ENCODE measurements at places on chromosomes 6 and 20.
A peak's percentile ranks its signal among the peaks of the same experiment; 100 is the strongest.

GRCh38 chr20:53343448-53343847, 250.2 kb downstream of the ZNF217 start:
- no peak for DNase-seq

DNA sequence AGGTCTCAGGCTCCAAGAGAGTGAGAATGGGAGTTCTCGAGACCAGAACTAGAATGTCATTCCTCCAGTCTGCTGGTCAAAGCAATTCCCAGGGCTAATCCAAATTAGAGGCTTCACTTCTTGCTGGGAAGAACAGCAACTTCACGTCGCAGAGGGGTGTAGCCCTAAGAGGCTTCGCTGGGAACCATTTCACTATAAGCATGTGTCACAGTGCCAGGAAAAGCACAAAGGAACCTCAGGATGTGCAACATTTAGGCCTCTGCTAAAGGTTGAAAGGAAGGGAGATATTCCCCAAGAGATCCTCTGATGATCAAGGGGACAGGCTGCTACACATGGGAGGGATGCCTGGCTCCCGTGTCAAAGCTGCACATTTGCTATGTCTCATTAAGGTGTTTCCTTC, 35.9 kb upstream of the NXT1 start:
- DNase-seq = no peak

- DNase-seq = no peak
Measured at GRCh38 chr6:75493400-75494064, at the start of gene FILIP1. FILIP1 (minus strand) TSS chr6:75493800; CDS start chr6:75414972, 78,828 bp downstream.

DNA sequence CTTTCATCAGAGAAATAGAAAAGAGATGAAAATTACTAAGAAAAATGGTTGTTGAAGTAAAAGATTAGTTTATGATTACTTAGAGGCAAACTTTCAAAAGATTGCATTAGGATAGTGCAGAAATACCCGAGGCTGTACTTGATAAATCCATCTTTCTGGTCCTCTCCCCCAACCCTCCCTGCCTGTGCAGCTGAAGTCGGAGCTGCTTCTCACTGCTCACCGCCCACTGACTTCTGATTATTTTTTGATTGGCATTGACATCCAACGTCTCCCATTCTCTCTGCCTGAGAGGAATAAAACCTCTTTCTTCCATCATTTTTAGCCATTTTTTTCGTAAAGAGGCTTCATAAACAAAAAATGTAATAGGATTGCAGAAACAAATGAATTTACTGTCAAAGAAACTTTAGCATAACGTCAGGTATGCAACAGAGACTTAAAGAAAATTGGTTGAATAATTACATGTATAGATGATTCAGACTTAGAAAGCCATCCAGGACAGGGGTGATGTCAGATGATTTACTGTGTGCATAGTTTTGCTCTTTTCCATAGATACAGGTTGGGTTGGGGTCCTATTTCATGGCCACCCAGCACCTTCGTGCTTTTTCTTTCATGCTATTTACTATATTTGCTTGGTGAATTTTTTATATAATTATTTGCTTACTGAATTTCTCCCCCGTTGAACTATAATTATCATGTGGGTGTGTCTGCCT, 53.6 kb upstream of the EDN3 start:
- DNase-seq = no peak

GRCh38 chr6:111776236-111777221, 96.7 kb downstream of the FYN start:
- no peak for DNase-seq

GRCh38 chr20:17684077-17684888, 2.2 kb upstream of the RRBP1 start:
- no peak for DNase-seq

- no peak for DNase-seq
Measured at GRCh38 chr6:8436966-8437365, 1.6 kb upstream of the SLC35B3 start.

GRCh38 chr20:11111191-11111590, 437.4 kb upstream of the JAG1 start:
- DNase-seq = no peak

DNA sequence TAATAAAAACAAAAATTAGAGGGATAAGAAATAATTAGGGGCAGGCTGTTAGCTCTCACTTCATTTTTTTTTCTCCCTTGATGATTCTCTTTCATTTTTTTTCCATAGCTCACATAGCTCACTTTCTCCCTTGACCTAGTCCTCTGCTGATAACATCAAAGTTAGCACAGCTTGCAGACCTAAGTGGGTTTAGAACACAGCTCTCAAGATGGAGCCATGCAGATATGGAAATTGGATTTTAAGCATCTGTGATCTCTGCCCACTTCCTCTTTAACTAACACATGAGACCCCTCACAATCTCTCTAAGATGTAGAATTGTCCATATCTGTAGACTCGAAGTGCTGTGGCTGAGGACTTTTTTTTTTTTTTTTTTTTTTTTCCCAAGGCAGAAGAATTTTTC, 257.1 kb downstream of the SOX4 start:
- no peak for DNase-seq

DNA sequence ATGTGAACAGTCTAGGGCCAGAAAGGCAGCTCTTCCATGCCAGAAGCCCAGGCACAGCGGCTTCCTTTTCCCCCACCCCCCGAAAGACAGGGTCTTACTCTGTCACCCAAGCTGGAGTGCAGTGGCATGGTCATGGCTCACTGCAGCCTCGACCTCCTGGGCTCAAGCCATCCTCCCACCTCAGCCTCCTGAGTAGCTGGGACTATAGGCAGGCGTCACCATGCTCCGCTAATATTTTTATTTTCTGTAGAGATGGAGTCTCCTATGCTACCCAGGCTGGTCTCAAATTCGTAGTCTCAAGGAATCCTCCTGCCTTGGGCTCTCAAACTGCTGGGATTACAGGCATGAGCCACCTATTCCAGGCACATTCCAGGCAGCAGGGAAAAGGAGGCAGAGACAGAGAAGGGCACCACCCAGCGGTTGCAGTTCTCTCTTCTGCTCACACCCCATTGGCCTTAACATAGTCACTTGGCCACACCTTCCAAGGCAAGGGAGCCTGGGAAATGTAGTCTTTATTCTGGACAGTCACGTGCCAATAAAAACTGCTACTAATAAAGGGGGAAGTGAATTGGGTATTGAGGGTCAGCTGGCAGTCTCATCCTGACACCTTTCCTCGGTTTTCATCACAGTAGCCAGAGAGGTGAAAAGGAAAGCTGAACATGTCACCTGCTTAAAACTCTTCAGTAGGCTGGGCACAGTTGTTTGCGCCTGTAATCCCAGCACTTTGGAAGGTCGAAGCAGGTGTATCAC, 205.9 kb downstream of the ZMYND8 start:
- peak; percentile 53 for DNase-seq

DNA sequence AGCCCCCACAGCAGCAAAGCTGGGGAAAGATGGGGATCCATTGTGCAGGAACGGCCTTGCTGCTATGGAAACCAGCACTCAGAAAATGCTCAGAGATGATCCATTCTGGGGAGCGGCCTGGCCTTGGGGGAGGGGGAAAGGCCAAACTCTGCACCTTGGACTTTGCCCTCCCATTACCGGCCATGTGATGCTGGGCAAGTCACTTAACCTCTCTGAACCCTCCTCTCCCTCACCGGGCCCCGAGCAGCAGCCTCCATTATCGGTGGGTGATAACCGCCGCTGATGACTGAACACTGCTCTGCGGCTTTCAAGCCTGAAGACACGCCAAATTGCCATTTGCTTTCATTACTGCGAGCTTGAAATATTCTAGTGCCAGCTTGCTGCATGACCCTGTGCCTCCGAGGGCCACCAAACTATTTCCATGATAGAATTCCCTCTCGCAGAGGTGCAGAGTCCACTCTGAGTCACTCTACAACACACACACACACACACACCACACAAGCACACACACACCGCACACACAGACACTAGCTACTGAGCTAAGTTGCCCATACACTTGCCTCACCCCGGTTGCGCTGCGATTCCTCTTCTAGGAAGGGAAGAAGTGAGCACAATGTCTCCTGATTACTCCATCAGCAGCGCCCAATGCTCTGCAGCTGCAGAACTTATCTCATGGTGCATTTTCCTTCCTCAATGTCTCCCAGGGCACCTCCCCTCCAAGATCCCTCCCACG, 20.6 kb upstream of the SIRPA start:
- DNase-seq = no peak

GRCh38 chr6:126007800-126008199, 21.5 kb downstream of the TRMT11 start:
- DNase-seq = no peak

- DNase-seq = no peak
Measured at GRCh38 chr6:161235776-161236633, 37.9 kb downstream of the AGPAT4 start.

DNA sequence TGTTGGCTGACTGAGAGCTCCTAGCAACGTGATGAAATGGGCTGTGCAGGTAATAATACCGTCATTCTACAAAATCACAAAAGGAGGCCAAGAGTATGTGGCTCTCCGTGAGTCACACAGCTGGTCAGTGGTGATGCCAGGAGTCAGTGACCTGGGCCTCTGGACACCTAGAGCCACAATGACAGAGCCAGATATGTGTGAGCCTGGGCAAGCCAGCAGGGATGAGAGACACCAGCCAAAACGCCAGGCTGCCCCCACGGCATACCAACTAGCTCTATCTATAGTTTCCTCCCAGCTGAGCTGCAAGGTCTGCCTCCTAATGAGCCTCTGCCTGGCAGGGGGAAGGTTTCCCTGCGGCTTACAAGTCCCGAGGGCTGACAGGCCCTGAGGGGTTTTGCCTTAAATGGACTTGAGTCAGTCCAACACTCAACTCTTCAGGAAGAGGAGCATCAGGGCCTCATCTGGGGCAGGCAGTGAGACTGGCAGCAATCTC, 70.0 kb downstream of the CPNE5 start:
- peak; percentile 47 for DNase-seq

GRCh38 chr20:47256668-47257236, 99.7 kb downstream of the ZMYND8 start:
- DNase-seq = no peak

DNA sequence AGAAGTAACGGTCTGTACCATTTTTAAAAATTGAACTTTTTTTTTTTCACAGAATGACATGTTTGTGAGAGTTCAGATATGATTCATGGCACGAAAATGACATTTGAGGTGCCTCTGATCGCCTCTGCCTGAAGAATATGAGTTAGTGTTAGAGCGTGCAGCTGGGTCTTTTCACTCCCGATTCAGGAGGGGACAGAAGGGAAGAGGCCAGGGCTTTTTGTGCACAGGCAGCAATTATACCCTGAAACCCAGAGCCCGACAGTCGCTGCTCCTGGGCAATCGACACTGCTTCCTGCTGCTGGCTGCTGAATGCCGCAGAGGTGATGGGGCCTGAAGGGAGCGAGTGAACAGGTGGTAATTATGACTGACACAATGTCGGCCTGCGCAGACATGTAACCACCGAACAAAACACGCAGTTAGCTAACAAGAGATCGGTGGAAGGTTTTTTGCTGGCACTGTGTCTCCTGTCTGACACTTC, 652.0 kb upstream of the NOX3 start:
- DNase-seq = no peak

DNA sequence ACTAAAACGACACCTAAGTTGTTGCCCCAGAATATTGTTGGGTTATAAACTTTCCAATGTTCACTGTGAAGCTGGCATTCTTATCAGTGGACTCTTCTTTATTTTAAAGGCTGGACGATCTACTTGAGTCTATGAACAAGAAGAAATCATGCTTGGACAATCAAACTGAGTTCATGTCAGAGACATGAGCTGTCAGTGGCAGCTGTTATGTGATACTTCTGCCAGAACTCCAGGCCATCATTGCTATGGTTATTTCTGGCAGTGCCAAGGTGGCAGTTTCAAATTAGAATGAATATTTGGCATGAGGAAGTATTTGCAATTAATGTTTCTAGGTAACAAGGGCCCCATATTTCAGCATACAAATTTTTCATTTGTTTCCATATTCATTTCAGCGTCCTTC, 417.3 kb downstream of the LMBRD1 start:
- DNase-seq = no peak

DNA sequence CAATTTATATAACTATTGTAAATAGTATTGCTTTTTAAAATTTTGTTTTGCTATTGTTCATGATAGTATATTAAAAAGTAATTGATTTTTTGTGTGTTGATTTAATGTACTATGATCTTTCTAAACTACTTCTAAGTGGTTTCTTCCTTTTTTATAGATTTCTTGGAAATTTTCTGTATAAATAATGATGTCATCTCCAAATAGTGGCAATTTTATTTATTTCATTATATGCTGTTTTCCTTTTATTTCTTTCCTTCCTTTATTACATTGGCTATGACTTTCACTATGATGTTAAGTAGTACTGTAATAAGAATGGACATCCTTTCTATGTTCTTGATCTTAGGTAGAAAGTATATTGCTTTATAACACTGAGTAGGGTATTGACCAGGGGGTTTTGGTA, 451.5 kb upstream of the SPTLC3 start:
- DNase-seq = no peak

- no peak for DNase-seq
Measured at GRCh38 chr6:107600936-107601335, 111.0 kb downstream of the SOBP start.

- DNase-seq = no peak
Measured at GRCh38 chr20:62161347-62161746, 17.8 kb downstream of the SS18L1 start.

DNA sequence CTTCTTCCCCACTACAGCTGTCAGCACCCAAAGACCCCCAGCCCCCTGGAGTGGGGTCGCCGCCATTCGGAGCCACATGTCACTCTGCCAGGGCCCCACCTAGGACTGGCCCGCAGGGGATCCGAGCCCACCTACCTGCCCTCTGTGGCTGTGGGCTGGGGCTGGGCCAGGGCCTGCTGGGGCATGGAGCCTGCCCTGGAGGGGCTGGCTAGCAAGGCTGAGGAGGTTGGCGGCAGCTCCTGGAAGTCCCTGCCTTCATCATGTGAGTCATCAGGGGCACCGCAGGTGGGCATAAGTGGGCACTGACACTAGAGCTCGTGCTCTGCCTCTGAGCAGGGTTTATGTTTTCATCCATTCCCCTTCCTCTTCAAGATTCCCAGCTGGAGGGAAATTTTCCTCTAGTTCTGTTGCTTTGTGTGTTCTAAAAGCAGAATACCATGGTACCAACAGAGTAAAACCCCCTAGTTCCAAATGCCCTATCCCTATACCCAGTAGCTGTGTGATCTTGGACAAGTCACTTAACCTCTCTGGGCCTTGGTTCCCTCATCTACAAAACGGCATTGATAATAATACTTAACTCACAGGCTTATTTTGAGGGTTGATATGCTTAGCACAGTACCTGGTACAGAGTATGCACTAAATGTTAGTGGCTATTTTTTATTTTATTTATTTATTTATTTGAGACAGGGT, 8.7 kb upstream of the FANCE start:
- DNase-seq = no peak

- DNase-seq = no peak
Measured at GRCh38 chr6:87628881-87629280, 38.9 kb downstream of the ORC3 start.

Measured in T1000 (cell line).